Activated naive CD4-positive, alpha-beta T cell treated with Interleukin-2 at 50 U/mL for 16 hours (primary cell): ENCODE measurements at places on chromosomes 2 and 18.

DNA sequence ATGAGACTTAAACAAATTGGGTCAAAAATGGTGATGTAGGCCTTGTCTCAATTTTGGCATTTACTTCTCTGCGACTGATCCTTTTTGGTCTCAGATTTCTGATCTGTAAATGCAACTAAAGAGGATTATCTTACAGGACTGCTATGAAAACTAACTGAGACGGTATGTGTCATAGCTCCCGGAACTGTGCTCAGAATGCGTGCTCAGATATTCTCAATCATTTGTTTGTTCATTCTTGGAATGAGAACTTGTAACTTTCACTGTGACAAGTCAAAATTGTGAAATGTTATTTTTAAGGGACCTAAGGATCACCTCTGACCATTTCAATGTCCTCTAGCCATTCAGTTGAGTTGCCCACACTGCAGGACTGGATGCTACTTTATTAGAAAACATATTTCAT is 498.2 kb upstream of the PIK3C3 start:
- no peak for DNase-seq

DNA sequence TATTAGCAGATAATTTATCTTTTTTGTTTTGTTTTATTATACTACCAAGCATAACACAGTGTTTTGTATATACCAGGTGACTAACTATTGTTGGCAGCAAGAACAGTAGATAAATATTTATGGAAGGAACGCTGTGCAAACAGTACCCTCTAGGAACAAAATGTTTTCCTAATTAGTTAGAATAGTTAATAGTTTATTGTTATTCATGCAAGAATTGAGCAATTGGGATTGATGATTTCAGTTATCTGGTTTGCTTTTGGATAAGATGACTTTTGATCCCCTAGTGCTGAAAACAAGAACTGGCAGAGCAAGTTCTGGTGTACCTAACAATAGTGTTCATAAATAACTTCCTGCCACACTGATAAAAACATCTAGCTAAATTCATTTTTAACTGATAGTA is 323.3 kb downstream of the TGIF1 start:
- DNase-seq = no peak

- no peak for DNase-seq
Observed at GRCh38 chr2:221758076-221758475, 186.0 kb upstream of the EPHA4 start.

GRCh38 chr2:74843899-74844298 is 10.0 kb downstream of the HK2 start:
- peak; percentile 23 for DNase-seq

DNA sequence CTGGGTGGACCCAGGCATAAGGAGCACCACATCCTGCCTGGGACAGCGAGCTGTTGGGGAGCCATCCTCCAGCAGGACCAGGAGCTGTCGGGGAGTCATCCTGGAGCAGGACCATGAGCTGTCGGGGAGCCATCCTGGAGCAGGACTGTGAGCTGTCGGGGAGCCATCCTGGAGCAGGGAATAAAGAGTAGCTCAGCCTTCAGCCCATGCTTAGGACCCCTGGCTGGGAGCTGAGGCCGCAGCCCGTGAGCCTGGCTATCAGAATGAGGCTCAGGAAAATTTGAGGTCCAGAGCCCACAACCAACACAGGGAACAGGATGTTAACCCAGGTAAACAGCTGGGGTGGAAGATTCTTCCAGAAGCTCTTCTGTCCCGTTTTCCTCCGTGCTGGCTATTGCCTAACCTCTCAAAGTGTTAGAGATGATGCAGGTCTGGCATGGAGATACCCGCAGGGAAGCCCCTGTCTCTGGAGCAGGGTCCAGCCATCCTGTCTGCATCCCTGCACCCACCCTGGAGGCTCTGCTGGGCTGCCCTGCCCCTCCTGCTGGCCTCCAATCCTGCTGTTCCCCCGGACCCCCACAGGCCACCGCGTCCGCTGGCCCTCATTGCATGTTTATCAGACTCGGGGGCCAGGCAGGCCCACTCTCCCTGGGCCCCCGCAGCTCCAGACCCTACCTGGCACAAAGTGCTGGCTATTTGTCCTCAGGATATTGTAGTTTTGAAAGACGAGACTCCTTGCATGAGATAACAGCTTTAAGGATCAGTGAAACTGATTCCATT is 243.5 kb upstream of the MYT1L start:
- DNase-seq = no peak

- no peak for DNase-seq
Observed at GRCh38 chr18:62538881-62539280, 16.1 kb downstream of the ZCCHC2 start.

DNA sequence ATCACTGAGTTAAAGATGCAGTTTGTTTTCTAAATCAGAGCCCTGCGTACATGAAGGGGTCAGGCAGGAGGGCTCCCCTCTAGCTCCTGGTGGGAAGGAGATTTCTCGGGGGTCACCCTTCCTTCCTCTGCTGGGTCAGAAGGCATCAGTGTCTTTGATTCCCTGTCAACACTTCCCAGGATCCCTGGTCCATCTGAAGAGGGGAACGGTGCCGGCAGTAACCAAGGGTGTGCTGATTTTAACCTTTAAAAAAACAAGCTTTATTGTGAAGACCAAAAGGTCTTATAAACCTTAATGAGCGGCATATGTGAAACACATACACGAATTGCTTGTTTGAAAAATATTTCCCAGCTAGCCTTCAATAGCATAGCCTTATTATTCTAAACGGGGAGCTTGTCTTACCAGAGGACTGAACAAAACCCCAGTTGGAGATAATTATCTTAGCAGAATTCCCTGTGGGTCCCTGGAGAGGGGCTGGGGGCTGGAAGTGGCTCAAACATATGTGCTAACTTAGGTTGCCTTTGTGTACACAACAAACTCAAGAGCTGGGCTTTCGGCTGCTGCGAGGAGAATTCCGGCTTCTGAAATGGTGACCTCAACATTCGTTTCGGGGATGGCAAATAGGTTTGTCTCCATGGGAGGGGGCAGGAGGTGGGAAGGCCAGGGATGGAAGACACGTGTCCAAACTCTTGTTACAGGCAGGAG is 114.9 kb upstream of the MYCN start:
- no peak for DNase-seq

GRCh38 chr2:209614690-209615369 is 156.8 kb upstream of the UNC80 start:
- no peak for DNase-seq
